ENCODE measurements at places on chromosomes 16 and 17. TPM values are rescaled to one million over a fixed set of nuclear protein-coding genes. Genes with fewer than 3 reads are reported as not detected.

FBXO39 gene
- total RNA-seq, result 0.18 TPM

OR3A3 gene
- not detected for total RNA-seq

TNFRSF17 gene
- not detected for total RNA-seq

NR1D1 gene
- total RNA-seq, result 1.7 TPM

PLA2G10 gene
- 0.18 TPM for total RNA-seq

CCL5 gene
- total RNA-seq, result 0.75 TPM
